Lung microvascular endothelial cell (primary cell): ENCODE measurements at places on chromosomes 7 and 10. TPM values are rescaled to one million over a fixed set of nuclear protein-coding genes. Genes with fewer than 3 reads are reported as not detected.

- DNase-seq: no peak
Measured at GRCh38 chr7:137583172-137583571, 239.6 kb upstream of the PTN start.

DNA sequence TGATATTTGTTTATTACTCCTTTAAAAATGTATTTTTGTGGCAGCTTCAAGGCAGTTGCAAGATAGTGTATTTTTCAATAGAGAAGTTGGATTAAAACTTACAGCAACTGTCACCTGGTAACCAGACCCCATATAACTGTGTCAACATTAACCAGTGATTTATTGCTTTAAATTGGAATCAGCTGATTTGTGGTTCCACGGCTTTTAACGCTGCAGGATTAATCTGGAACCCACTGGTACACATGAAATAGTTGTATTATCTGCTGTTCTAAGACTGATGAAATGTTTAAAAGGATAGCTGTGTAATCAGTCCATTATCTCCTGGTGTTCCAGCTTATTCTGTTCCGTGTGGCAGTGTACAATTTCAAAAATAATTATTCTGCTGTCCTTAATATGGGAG lies 180.2 kb downstream of the CELF2 start:
- no peak for DNase-seq

DNA sequence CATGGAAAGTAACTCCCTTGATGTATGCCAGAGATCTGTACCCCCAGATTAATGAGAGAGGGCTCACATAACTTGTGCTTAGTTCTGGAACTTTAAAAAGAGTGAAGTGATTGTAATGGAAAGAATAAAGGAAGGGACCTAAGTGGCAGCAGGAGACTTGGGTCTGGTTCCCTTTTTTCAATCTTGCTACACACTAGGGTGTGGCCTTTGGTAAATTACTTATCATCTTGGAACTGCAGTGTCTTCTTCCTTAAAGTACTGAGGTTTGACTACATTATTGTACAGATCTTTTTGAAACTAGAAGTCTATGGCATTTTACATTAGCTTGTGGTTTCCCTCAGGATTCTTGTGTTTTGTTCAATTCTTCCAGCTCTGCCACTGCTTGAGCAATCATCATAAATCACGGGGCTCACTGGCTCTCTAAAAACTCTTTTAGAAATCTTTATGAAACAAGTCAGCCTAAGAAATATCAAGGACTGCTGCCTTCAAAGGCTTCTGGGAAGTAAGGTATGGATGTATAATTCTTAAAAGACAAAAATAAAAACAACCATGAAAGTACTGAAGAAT lies 22.5 kb upstream of the CHRM2 start:
- DNase-seq: no peak

FAM20C gene
- 0.65 and 0.79 TPM in 2 replicates for total RNA-seq
